ENCODE measurements at places on chromosomes 6 and 20. TPM values are rescaled to one million over a fixed set of nuclear protein-coding genes. Genes with fewer than 3 reads are reported as not detected.

- no peak for DNase-seq
These were observed 233.5 kb upstream of the SGK1 start for GRCh38 chr6:134551245-134551960.

DNA sequence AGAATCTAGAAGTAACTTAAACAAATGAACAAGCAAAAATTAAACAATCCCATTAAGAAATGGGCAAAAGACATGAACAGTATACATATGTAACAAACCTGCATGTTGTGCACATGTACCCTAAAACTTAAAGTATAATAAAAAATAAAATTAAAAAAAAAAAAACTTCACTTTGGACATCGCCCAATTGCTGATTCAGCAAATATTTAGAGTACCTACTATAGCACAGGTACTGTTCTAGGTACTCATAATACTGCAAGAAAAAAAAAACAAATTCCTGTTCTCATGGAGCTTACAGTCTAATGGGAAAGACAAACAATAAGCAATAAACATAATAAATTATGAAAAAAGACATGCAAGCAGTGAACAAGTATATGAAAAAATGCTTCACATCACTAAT is 501.5 kb upstream of the HS3ST5 start:
- no peak for DNase-seq

DNA sequence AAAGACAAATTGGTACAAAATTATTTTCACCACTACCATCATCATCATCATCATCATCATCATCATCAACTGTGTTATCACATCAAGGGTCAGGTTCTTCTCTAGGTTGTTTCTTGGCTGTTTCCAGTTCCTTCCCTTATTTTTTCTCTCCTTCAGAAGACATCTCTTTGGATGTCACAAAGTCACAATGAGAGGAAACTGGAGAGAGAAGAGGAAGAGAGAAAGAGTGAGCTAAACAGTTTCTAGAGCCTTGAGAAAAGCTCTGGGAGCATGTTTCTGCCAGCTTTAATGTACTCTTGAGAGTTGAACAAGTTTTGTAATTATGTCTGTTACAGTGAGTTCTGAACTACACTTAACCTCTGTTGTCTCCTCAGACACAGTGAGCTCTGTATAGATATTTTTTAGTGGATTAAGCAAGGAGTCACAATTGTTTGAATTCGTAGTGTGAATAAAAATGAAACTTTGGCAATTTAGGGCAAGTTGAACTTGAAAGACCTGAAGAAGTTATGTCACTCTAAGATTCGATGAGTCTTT is 123.0 kb upstream of the AKIRIN2 start:
- no peak for DNase-seq

GRCh38 chr20:60749804-60750602 is 502.1 kb upstream of the CDH4 start:
- DNase-seq: no peak

- DNase-seq: no peak
These were observed 83.8 kb downstream of the GCLC start for GRCh38 chr6:53461041-53461656.

DNA sequence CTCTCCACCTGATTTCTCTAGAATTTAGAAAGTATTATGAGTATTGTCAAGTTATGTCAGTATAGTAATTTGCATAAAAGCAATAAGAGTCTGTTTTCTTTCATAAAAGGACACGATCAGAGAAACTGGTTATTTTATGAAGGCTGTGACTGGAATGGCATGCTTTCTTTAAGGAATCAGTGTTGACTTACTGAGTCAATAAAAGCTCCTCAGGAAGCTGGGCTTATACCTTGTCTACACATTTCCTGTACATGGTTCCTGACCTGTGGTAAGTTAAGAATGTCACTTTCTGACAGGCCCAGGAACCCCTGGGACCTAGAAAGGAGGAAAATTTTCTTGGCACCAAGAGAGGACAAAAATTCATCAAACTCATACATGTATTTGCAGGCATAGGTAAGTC is 1224.0 kb upstream of the ADGRB3 start:
- no peak for DNase-seq

The MYLK2 gene
- 0.19 TPM for total RNA-seq

The SLC17A4 gene
- total RNA-seq: not detected

DNA sequence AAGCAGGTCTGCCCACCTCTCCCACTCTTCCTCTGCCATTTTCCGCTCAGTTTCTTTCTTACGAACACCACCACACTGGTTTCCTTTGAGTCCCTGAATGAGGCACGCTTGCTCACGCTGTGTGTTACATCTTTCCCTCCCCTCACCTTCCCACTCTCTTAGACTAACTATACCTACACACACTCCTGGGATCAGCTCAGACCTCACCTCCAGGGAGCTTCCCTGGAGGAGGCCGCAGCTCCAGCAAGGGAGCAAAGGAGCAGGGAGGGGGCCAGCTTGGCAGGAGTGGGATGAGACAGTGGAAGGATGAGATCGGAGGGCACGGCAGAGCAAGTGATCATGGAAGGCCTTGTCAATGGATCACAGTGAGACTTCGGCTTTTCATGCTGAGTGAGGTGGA is 28.3 kb upstream of the B4GALT5 start:
- no peak for DNase-seq

The EPB41L2 gene
- total RNA-seq: 88.8 TPM

The PKIB gene
- 0.22 TPM for total RNA-seq

DNA sequence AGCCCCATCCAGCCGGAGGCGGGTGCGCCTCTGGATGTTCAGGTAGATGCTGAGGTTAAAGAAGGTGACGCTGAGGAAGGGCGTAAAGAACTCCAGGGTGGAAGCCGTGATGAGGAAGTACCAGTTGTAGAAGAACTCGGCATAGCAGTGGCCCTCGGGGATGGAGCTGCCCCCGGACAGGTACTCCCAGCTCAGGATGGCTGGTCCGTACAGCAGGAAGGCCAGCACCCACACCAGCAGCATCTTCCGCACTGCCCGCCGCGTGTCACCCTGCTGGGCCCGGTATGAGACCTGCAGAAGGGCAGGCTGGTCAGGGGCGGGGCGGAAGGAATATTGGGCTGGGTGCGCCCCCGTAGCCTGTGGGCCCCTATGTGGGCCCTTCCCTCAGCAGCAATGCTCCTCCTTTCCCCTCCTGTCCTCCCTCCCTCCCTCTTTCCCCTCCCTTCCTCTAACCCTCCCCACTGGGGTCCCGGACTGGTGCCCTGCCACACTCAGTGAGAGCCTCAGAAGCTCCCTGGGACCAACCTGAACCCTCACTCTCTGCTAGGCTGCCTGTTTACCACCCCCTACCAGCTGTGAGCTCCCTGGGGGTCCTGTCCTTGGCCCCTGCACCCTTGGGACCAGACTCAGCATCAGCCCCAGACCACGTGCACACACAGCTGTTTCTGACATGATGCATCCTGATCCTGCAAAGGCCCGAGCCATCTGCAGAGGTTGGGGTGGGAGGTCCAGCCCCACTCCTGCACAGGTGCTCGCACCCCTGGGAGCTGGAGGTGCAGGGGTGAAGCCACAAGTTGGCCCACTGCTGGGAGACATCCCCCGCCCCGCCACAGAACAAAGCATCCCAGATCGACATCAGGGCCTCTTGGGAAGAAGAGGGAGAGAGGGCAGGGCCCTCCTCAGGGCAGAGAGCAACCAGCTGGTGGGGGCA is 3.2 kb downstream of the HRH3 start:
- no peak for DNase-seq

GRCh38 chr6:107075951-107076381 is 39.3 kb downstream of the BEND3 start:
- no peak for DNase-seq

DNA sequence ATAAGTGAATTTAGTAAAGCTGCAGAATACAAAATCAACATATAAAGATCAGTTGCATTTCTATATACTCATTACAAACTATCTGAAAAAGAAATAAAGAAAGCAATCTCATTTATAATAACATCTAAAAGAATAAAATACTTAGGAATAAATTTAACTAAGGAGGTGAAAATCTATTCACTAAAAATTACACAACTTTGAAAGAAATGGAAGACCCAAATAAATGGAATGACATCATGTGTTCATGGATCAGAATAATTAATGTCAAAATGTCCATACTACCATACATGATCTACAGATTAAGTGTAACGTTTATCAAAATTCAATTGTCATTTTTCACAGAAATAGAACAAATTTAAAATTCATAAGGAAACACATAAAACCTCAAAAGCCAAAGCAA is 194.9 kb downstream of the TINAG start:
- DNase-seq: no peak

The KHDC1L gene
- not detected for total RNA-seq

DNA sequence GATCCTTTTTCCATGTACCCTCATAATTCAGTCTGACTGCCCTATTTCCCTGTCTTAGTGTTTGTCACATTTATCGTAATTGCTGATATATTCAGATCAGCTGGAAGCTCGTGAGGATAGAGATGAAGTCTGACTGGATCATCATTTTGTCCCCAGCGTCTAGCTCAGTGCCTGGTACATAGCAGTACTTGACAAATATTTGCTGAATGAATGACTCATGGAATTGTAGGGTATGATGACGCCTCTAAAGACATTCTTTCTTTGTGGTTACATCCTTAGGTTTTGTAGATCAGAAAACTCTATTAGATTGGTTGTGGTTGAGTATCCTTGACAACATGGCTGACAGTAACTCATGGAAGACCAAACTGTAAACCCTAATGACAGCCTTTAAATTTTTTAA is 68.9 kb downstream of the MTHFD1L start:
- no peak for DNase-seq

The VIP gene
- total RNA-seq: 0.13 TPM

The DNAAF9 gene
- total RNA-seq: 20.4 TPM

GRCh38 chr6:136736281-136736960 is 55.9 kb downstream of the MAP3K5 start:
- no peak for DNase-seq

DNA sequence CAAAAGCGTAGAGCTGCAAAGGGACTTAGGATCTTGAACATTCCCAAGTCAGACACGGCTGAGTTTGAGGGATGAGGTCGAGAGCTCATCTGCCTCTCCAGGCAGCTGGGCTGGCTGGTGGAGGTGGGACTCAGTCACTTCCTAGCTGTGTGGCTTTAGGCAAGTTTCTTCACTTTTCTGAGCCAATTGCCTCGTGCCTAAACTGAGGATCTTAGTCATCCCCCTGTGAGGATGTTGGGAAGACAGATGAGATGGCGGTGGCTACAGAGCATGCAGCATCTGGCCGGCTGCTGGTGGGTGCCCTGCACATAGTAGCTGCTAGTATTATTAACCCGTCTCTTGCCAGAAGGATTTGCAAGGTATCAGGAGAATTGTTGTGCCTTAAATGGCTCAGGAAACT is 27.5 kb downstream of the TFAP2C start:
- no peak for DNase-seq

- DNase-seq: no peak
These were observed 8.0 kb downstream of the TMEM181 start for GRCh38 chr6:158567871-158568401.

DNA sequence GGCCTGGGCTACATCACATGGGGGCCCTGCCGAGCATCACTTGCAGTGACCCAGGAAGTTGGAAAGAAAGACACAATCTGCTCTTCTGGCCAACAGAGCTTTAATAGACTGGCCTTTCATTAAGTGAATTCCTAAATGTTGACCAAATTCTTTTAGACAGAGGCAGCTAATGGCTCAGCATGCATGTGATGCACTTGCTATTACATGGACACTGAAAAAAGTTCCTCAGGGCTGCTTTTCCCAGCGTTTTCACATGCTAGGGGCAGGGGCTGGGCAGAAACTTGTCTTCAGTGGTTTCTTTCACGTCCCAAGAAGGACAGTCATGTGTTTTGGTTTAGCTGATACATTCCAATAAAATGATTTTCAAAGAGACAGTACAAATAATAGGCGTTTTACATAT is 651.0 kb upstream of the SLC35B3 start:
- DNase-seq: no peak

DNA sequence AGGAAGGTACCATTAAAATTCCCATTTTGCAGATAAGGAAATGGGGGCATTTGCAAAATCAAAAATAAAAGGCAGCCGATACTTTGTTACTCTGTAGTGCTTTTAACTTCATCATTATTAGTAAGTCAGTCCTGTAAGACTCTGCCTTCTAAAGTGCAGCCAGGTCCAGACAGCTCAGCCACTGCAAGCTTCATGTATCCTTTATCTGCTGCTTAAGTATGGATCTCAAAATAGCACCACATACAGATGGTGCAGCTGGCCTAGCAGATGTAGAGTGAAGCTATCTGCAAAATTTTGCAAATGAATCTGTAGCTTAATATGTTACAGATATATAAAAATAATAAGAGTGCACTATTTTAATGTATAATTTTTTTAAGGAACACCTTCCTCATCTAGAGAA is 53.4 kb downstream of the NUS1 start:
- no peak for DNase-seq

DNA sequence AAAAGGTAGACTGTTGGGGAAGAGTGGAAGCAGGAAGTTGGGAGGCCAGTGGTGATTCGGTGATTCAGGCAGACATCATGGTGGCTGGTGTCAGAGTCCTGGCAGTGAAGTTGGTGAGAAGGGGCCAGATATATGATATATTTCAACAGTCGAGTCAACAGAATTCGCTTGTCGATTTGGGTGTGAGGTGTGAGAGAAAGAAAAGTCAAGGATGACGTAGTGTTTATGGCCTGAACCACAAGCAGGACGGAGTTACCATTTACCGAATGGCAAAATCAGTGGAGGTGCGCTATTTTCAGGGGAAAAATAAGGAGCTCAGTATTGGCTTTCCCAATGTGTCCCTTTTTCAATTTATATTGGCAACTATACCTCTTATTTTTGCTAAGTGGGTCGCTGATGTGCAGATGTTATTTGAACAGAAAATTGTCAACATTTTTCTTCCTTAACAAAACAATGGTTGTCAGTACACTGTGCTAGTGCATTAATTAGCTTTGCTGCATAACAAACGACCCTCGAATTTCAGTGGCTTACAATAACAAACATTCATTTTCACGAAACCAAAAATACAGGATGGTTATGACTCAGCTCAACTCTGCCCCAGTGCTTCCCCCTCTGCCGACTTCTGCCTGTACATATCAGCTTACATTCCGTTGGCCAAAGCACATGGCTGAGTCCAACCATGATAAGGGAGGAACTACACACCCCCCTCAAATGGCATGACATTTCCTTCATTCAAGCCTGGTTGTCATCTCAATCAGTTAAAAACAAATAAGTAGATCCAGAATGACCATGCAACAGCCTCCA is 255.0 kb upstream of the ZFP64 start:
- DNase-seq: no peak

The MYCT1 gene
- 13.7 TPM for total RNA-seq

GRCh38 chr6:227812-228338 is 64.4 kb upstream of the DUSP22 start:
- DNase-seq: no peak

DNA sequence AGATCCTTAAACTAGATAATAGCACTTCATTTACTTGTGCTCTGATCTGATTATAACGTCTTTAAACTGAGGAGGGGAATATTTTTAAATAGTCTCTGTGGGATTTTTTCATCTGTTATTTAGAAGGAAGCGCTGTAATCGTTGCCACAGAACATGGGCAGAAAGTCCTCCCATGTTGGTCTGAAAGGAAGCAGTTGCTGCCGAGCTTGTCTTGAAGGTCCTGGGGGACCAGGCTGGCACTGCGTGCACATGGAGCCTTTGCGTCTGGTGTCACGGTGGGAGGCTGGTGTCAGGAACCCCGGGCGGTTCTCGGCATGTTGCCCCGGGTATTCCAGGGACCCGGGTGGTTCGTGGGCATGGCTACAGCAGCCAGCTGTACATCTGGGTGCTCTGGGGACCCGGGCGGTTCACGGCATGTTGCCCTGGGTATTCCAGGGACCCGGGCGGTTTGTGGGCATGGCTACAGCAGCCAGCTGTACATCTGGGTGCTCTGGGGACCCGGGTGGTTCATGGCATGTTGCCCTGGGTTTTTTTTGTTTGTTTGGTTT is 11.5 kb downstream of the TPD52L2 start:
- DNase-seq: no peak

- no peak for DNase-seq
These were observed 3.4 kb downstream of the HSPA1B start for GRCh38 chr6:31830886-31831335.
